ENCODE measurements at places on chromosomes 12 and 14. TPM values are rescaled to one million over a fixed set of nuclear protein-coding genes. Genes with fewer than 3 reads are reported as not detected.
A peak's percentile ranks its signal among the peaks of the same experiment; 100 is the strongest.

GRCh38 chr12:103840462-103840875 lies 565 bp downstream of the NT5DC3 start:
- peak; percentile 62 for DNase-seq

GRCh38 chr14:104202259-104203070 lies 64.1 kb downstream of the KIF26A start:
- DNase-seq = no peak

- no peak for DNase-seq
Observed at GRCh38 chr12:77239617-77240016, 174.2 kb upstream of the E2F7 start.

DNA sequence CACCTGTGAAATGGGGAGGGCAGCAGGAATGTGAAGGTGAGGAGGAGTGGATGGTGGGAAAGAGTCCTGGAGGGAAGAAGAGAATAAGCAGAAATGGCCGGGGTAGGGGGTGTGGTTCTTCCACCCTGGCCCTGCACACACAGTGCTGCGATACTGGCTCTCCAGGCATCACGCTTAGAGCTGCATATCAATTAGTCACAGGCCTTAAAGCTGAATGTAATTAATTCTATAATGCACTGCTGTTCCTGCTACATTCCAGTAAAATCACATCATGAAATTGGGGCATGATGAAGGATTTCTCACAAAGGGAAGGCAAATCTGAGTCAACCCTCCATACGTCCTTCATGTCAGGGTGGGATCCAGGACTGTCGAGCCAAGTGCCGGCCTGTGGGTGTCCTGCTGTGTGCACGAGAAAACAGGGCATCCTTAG lies 566.1 kb downstream of the BCL11B start:
- DNase-seq = no peak

DNA sequence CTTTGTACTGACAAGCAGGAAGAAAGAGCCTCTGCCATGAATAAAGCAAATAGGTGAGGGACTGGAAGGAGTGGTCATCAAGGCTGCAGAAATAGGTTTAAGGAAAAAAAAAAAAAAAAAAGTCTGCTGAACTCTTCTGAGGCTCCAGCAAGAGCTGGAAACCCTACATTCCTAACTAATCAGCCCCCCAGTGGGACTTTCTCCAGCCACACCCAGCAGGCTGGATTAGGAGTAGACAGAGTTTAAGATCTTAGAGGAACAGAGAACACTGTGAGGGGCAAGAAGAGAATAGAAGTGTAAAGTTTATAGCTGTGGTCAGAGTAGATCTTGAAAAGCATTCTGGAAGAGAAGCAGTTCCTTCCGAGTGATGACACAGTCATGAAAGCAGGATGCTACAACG lies 66.4 kb downstream of the ATXN2 start:
- DNase-seq = no peak

DNA sequence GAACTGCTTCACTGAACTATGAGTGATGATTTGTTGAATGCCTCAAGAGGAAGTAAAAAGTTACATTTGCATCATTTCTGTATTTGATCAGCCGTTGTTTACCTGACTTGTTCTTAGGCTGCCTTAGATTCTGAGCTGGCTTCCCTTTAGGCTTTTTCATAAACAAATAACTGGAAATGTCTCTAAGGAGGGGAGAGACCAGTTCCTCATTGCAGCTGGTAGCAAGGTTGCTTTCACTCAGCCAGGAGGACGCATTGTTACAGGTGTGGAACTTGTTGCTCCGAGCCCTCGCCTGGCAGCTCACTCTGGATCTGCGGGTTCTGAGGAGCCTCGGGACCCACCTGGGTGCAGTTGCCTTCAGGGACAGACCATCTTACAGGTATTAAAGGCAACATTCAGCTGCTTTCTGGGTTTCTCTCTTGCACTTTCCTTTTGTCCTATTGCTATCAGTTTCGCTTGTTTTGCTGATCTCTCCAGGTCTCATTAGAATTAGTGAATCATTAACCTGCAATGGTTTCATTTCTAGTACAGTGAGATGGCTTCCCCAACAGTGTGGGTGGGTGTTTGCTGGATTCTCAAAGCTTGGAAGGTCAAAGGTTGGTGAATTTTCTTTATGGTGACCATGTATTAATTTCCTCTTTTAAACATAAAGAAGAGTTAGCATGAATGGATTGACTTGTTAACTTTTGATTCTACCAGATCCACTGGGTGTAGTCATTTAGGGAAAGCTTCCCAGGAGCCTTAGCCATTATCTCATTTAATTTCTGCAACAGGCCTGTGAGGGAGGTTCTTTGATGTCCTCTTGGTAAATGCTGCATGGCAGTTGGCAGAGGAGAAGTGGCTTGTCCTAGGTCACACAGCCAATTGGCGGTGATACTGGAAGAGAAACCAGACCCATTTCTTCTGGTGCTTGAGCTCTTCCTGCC lies at the start of gene PLEKHG7:
Gene PLEKHG7 (plus strand): TSS at position 236 of the 926 bp plus-strand sequence. CDS start 3,643 bp downstream, outside the sequence.
- no peak for DNase-seq

The AQP5 gene
- total RNA-seq = 0.71 TPM

The VTI1B gene
- total RNA-seq = 111 TPM

DNA sequence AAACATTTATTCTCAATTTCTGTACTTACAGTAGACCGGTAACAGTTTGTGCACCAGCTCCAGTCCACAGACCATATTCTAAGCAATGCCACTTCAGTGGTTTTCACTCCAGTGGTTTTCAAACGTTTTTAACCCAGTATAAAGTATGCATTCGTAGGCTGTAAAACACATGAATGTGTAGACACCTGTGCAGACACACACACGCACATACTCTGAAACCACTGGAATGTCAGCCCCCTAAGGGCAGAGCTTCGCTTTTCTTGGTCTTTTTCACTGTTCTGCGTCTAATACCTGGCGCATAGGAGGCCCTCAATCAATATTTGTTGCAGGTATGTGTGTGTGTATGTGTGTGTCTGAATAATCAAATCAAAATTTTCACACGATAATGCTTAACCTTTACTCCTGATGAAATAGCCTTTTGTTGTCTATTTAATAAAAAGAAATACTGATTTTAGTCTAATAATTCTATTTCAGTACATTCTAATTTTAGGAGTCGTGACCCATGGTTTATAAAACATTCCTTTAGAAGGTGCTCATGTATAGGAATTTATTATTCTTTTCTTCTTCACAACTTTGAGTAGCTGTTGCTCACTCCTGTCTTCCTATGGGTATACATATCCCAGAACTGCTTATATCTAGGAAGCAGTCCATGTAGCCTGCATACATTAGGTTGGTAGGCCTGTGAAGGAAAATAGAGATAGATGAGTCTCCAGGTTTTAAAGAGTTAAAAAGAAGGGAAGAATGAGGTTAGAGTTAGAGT lies 73.6 kb upstream of the REP15 start:
- no peak for DNase-seq

DNA sequence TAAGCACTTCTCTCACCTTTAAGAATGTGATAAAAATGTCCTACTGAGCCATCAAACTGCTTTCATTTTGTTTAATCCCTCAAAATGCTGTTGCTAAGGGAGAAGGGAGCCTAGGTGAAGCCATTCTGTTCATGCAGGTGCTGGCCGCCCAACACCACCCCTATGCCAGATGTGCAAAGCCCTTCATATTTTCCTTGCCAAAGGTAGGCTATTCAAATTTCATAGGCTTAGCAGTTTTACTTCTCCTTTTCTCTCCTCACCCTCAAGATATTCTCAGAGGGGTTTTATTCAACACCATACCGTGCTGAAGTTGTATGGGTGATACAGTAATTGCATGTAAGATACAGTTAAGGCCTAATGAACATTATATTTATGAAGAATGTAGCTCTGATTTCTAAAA lies 461.7 kb downstream of the GXYLT1 start:
- no peak for DNase-seq

GRCh38 chr12:41605545-41606305 lies 417.6 kb downstream of the PDZRN4 start:
- no peak for DNase-seq

The CLEC2A gene
- total RNA-seq = not detected

DNA sequence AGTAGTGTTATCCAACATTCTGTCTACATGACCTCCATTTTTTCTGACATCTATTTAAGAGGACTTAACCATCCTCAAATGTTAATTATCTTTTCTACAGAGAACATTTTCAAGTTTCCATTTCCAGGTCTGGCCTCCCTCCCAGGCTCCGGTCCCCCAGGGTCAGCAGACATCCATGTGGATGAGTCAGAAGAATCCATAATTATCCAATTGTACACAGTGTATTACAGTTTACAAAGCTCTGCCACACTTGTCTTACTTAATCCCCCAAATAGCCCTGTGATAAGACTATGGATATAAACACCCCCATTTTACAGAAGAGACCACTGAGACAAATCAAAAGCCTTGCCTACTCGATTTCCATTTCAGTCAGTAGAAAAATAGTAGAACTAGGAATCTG lies 65.0 kb downstream of the SLC8A3 start:
- DNase-seq = no peak

DNA sequence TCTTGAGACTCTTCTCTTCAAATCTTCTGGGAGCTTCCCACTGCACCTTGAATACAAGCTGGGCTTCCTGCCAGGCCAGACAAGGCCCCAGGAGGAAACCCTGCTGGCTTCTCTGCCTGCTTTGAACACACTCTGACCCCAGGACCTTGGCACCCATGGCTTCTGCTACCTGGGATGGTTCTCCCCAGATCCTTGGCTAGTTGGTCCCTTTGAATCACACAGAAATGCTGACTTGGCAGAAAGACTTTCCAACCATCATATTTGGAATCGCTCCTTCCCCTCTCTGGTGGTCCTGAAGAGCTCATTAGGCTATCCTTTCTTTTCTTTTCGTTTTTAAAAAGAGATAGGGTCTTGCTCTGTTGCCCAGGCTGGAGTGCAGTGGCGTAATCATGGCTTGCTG lies 132.7 kb downstream of the RBM19 start:
- no peak for DNase-seq

DNA sequence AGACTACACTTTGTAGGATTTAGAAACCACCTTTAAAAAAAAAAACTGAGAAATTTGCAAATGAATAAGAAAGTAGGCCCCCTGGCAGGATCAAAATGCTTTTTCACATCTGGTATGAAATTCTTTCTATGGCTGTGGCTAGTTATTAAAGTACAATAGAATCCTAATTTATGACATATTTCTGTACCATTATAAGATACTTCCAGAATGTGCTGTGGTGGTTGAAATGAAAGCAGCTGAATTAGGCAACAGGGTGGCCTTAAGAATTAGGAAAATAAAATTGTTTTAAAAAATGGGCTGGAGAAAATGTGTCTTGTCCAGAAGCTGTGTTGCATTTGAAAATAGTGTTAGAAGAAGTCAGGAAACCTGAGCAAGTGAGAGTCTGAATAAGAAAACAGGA lies 85.9 kb upstream of the PDE3A start:
- DNase-seq = no peak

The RASSF9 gene
- total RNA-seq = 8.5 TPM

GRCh38 chr12:51197736-51198567 lies 19.9 kb downstream of the POU6F1 start:
- DNase-seq = no peak

- no peak for DNase-seq
Observed at GRCh38 chr14:102493096-102493495, 16.5 kb downstream of the ANKRD9 start.

DNA sequence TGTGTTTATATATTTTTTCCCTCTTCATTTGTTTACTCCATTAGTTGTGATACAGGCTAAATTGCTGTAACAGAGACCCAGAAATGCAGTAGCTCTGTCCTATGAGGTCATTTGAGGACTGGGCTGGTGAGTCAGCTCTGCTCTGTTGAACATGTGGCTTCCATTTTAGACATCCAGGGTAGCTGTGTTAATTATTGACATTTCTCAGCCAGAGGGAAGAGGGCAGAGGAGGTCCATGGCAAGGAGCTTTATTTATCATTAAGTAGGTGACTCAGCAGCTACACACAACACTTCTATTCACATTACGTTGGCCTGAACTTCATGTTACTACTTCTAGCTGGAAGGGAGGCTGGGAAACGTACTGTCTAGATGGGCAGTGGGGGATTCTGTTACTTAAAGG lies 85.4 kb downstream of the PTCSC3 start:
- no peak for DNase-seq

The GUCY2C gene
- total RNA-seq = not detected

DNA sequence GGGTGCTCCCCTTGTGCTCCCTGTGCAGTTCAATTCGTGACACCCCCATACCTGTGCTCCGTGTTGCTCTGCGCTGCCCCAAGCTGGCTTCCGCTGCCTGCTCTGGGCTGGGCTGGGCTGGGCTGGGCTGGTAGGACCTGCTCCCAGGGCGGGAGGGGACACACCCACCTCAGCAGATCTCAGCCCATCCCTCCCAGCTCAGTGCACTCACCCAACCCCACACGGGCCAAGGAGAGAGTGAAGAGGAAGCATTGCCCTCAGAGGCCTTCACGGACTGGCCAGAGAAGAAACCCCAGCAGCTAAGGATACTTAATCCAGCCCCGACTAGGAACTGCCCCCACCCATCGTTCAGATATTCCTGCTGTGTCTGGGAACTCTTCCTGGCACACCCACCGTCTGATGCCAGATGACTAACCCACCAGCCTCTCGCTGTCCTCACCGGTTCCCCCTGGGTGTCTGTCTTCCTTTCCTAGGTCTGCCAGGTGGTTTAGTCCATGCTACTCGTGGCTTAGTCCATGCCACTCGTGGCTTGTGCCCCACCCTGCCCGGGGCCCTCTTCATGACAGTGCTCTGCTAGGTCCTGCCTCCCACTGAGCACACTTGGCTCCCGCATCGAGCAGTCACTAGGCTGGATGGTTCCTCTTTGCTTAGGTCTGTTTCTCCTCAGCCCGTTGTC lies at the start of gene LPAR5:
Gene LPAR5 (minus strand): TSS at position 104 of the 676 bp plus-strand sequence. CDS start 14,711 bp downstream, outside the sequence.
- DNase-seq = no peak

DNA sequence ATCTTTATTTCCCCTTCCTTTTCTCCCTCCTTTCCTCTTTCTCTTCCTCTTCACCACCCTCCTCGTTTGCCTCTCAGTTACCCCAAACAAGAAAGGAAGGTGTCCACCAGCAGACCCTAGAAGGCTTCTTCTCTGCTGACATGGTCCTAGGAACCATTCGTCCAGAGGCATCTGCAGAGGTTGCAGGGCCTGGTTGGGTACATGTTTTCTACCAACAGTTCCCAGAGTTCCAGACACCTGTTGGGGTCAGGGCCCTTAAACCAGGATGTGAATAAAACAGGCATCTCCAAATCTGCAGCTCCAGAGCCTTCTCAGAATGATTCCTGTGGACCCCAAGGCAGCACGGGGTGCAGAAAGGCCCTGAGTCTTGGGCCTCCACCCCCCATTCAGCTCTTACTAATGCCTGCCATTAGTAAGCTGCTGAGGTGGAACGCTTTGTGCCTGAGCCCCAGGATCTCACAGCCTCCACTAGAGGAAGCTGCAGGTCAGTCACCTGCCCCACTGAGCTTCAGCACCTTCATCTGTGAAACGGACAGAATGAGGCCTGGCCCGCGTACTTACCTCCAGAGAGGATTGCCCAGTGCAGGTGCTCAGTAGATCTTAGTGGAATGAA lies 130.4 kb downstream of the DICER1 start:
- no peak for DNase-seq

The PLD4 gene
- total RNA-seq = 7.0 TPM

The RASAL1 gene
- 8.6 TPM for total RNA-seq

DNA sequence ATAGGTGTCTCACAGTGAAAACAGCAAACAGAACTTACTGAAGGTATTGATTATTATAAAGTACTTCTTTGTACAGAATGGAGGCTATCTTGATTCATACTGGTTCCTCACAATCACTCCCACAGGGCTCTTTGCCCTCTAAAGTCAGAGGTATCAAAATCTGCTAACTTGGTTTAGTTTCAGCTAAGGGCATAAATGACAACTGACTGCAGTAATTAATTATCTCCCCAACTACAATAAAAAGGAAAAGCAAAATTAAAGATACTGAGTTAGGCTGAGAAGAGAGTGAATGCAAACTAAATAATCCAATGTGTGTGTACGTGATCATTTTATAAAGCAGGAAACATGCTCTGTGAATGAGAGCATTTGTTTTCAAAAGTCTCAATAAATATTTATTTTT lies 338.7 kb downstream of the ACSS3 start:
- no peak for DNase-seq

- no peak for DNase-seq
Observed at GRCh38 chr14:99924379-99924778, 131.2 kb downstream of the EML1 start.

The ATN1 gene
- total RNA-seq = 140 TPM
